Urinary bladder (tissue), 4 donors: ENCODE measurements at places on chromosomes 6 and 20.

- DNase-seq = no peak
Measured at GRCh38 chr6:79302341-79302740, 67.9 kb upstream of the HMGN3 start.

- no peak for DNase-seq
Measured at GRCh38 chr20:64149809-64150560, 14.3 kb upstream of the MYT1 start.

DNA sequence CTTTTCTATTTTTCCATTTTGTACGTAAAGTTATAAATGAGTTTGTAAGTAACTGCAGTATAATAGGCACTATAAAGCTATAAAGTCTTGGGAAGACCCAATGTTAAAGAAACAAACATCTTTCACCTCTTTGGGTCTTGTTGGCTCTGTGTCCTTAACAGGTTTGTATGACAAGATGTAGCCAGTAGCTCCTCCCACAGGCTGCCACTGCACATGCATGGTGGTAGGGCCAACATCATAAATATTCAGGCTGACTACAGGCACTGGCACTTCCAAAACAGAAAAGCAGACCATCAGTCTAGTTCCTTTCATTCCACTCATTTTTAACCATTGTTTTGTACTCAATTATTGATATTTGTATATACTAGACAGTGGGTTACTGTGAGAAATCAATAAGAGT is 59.9 kb downstream of the COL12A1 start:
- no peak for DNase-seq

GRCh38 chr6:70901324-70901723 is 55.5 kb downstream of the B3GAT2 start:
- DNase-seq = no peak

DNA sequence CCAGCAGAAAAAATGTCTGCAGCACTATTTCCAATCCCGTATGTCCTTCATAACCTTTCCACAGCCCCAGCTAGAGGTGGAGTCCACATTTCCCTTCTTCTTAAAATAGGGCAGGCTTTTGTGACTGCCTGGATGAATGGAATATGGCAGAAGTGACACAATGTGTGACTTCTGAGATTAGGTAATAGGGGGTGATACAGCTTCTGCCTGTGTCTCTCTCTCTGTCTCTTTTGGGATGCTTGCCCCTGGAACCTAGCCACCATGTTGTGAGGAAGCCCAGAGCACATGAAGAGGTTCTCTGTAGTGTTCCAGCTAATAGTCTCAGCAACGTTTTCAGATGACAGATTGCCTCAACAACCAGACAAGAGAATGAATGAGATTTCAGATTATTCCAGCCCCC is 51.4 kb downstream of the CLIC5 start:
- DNase-seq = no peak

- no peak for DNase-seq
Measured at GRCh38 chr6:141726248-141726647, 406.5 kb upstream of the GJE1 start.

- no peak for DNase-seq
Measured at GRCh38 chr20:61949714-61950640, 115.7 kb downstream of the TAF4 start.
